ENCODE measurements at places on chromosomes 13 and 19.
A peak's percentile ranks its signal among the peaks of the same experiment; 100 is the strongest.

GRCh38 chr19:44848036-44848811, 2.1 kb downstream of the NECTIN2 start:
- no peak for DNase-seq

DNA sequence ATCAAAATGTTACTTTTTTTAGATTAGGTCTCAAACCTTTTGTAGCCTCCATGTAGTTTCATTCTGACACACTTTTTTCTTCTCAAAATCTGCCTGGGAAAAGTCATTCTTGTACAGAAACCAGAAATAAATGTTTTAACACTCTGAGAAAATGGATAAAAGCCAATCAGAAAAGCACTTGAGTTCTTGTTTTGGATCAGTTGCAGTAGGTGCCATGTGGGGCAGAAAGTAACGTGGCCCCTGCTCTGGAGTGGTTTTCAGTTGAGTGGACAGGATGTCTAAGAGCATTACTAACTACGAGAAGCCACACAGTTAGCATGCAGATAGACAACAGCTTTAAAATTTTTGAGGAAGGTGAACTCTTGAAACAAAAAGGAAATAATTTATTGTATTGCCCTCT, 19.1 kb downstream of the GPR183 start:
- DNase-seq: no peak

GRCh38 chr13:113739527-113740285, 19.3 kb upstream of the TMEM255B start:
- no peak for DNase-seq

GRCh38 chr19:32498648-32499200, 82.3 kb upstream of the PDCD5 start:
- no peak for DNase-seq

DNA sequence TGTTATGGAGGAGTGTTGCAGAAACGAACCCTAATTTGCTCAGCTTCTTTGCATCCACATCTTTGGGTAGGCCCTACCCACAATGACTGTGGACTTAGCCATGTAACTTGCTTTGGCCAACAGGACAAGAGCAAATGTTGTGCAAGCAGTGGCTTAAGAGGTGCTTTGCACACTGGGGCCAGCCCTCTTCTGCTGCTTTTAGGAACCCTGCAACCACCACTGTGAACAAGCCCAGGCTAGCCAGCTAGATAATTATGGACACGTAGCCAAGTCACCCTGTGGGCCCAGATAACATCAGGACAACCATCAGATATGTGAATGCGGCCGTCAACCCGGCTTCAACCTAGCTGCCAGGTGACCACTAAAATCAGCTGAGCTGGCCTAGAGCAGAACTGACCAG, 17.1 kb downstream of the C19orf47 start:
- no peak for DNase-seq

- DNase-seq: no peak
Measured at GRCh38 chr19:19416280-19416679, 10.8 kb downstream of the GATAD2A start.

- DNase-seq: no peak
Measured at GRCh38 chr13:90709319-90709718, 638.2 kb upstream of the MIR17HG start.

- DNase-seq: no peak
Measured at GRCh38 chr13:66492479-66492878, 737.7 kb downstream of the PCDH9 start.

GRCh38 chr13:40333226-40333625, 333.2 kb downstream of the FOXO1 start:
- DNase-seq: no peak

DNA sequence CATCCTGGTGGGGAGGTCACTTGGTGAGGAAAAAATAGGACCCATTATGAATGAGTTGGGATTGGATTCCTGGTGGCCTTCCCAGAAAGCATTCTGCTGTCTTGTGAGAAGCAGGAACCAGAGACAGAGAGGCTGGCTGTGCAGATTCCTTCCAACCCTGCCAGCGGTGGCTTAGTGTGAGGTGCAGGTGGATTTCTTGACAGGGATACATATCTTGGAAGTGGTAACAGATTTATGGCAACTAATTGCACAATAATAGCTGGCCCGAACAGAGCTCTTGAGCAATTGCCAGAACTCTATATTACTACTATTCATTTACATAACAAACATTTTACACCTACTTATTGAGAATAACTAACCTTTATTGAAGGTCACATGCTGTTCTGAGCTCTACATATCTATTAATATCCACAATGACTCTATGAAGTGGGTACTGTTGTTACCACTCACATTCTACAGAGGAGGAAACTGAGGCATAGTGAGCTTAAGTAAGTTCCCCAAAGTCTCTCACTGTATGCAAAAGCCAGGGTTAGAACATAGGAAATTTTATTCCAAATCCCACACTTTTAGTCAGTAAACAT, 173.9 kb upstream of the SERP2 start:
- DNase-seq: no peak

GRCh38 chr13:113305208-113305607, 8.2 kb downstream of the LAMP1 start:
- DNase-seq: no peak

- DNase-seq: no peak
Measured at GRCh38 chr19:275958-276646, 15.1 kb downstream of the PLPP2 start.

DNA sequence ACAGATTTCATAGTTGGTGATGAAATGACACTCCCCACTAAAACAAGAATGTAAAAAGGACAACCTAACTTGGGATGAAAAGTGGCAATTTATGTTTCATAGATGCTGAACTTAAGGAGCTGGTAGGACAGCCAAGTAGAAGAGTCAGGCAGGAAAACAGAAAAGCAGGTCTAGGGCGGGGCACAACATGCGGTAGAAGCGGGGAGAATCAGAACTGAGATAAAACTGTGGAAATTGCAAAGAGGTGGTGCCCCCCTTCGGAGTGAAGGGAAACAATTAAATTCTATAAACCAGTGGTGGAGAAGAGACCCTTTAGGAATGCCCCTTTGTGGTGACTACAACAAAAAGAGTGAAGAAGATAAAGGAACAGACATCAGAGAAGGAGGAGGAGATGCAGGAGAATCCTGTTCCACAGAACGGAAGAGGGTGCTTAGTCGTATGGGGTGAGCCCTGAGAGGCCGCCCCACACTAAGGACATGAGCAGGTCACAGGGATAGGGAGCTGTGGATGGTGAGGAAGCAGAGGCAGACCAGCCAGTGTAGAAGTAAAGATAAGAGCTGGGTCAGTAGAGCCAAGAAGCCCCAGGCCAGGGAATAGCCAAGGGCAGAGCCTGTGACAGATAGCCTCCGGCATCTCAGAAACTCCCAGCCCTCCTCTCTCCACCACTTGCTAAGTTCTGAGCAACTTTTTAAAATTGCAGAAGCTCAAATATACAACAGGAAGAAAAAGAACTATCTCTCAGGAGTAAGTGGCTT, 100.3 kb upstream of the DOCK9 start:
- DNase-seq: no peak

- DNase-seq: peak; percentile 76
Measured at GRCh38 chr19:8001995-8002849, 3.2 kb downstream of the ELAVL1 start.

DNA sequence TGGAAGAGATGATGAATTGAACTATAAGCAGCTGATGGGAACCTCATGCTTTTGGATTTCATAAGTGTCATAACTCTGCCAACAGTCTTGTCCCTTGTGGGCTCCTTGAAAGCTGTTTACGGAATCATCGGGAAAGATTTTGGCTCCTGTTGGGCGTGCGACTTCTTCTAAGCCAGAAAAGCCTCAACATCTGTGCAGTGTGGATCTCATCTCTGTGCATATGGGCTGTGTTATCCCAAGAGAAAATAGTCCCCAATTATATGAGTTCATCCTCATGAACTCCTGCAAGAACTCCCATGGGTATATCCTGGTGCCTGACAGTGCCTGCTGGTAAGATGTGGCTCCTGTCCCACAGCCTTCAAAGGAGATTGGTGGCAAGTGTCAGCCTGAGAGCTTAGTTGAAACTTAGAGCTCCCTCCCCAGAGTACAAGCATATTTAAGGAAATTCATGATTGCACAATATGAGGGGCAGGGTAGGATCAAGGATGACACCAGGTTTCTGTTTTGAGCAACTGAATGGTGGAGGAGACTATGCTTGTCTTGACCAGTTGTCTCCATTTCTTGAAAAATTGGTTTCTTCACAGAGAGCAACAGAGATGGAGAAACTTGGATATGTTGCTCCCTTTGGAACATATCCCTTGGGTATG, 243.5 kb downstream of the ITGBL1 start:
- DNase-seq: no peak

DNA sequence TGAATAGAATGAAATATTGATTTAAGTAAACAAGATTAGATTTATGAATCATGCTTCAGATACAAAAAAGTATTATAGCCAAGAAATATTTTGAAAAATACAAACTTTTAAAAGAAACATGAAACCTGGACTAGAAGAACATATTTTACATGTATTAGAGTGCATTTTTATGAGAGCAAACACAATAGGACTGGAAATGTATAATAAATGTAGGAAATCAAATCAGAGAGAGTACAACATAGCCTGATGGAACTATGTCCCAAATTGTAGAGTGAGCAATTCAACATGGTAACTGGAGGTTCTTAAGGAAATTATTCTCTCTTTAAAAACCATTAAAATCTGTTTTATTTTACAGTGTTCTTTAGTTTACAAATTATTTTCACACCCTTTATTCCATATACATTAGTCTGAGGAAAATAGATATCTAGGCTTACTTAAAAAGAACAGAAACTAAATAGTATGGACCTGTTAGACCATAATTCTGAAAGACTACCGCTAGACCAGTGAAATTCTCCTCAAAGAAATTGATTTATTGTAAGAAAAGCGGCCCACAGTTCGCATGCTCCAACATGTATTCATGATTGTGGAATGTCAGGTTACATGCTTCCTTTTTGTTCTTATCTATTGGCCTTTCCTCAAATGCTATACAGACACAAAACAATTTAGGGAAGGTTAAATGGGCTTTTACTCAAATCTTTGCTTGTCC, 1526.5 kb upstream of the SLC10A2 start:
- no peak for DNase-seq

DNA sequence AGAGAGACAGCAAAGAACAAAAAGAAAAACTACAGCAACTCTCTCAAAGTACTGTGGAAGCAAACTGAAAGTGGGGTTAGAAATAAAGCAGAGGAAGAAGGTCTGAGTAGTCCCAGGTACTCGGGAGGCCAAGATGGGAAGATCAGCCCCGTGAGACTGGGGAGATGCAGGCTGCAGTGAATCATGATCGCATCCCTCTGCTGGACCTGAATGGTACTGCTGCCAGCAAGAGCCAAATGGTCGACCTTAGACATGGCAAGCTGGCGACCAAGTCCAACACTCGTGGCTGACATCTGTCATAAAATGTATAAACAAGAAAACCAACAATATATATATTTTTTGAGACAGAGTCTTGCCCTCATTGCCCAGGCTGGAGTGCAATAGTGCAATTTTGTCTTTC, 33.7 kb upstream of the ZNF724 start:
- peak; percentile 41 for DNase-seq

DNA sequence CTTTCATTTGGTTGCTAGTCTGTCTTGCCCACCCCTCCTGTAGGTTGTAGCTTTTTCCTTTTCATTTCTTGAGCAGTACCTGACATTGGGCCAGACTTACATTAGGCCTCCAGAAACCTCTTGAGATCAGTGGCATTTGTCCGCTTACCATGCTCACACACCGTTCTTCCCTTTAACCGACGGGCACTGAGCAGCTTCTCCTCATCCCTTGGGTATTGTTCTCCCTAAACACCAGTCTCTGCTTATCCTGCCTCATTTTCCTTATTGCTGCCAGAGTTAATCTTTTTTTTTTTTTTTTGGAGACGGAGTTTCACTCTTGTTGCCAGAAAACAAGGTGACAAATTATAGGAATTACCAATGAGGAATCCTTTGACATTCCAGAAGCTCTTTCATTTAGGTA, 27.2 kb upstream of the KCTD4 start:
- no peak for DNase-seq

DNA sequence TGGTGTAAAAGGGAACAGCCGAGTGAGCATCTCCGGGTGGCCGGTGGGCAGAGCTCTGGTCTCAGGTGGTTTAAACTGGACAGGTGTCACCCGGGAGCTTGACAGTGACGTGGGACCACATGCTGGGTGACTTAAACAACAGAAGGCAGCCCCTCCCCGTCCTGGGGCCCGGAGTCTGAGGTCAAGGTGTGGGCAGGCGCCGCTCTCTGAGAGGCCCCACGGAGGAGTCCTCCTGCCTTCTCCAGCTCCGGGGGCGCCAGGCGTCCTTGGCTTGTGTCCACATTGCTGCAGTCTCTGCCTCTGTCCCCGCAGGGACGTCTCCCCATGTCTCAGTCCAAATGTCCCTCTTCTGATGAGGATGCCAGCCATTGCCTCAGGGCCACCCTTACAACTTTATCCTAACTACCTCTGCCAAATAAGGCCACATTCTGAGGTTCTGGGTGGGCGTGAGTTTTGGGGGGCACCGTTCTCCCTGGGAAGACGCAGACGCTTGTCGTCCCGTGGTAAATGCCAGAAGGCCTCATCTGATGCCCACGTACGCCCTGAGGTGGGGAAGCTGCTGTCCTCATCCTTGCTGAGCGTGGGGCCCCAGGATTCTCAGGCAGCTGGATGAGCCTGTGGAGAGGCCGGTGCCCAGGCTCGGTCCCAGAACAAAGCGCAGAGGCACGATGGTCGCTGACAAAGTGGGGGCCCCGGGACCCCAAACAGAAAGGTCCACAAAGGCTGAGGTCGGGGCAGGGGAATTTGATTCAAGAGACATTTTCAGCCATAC, 12.9 kb downstream of the GZMM start:
- no peak for DNase-seq
